ENCODE measurements at places on chromosomes 2 and 18.

DNA sequence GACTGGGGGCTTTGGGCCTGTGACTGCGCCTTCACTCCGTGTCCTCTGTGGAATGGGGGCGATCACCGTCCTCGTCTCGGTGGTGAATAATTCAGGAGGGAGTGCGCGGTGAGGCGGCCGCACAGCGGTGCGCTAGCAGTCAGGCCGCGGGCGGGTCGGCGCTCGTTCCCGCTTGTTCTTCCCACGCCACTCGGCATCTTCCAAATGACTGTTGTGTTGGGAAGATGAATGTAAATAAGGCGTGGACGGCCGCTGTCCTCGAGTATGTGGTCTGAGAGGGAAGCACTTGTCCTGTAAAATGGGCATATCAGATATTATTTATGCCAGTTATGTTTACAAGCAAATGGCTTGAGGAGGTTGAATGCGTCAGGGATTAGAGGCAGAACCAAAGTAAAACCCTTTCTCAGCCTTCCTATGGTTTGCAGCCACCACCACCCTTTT, 608 bp upstream of the VPS4B start:
- no peak for DNase-seq

DNA sequence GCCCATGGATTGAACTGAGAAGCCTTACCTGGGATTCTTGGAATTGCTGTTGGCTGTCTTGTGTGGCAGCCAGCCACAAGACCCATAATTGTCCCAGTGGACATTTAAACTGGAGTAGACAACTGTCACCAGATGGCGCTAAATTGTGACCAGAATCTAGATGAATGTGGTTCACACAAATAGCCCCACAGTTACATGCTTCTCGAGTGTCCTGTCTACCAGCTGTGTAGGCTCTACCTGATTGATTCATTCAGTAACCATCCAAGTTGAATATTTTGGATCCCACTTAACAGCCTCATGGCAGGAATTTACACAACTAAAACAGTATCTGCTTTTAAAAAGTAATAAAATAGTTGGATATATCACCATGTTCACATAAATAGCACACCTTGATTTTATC, 73.2 kb downstream of the MAP4K4 start:
- no peak for DNase-seq

- no peak for DNase-seq
These were observed 45.9 kb downstream of the PNO1 start for GRCh38 chr2:68203587-68203986.

DNA sequence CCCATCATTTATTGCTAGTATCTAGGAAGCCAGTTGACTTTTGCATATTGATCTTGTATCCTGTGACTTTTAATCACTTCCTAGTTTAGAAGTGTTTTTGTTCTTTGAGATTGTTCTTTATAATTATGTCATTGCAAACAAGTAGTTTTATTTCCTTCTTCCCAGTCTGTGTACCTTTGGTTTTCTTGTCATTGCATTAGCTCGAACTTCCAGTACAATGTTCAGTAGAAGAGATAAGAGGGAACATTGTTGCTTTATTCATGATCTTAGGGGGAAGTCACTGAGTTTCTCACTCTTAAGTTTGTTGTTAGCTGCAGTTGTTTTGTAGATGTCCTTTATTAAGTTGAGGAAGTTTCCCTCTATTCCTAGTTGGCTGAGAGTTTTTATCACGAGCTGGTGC, 61.0 kb downstream of the TRAPPC12 start:
- no peak for DNase-seq

GRCh38 chr2:123853161-123853560, 171.9 kb upstream of the CNTNAP5 start:
- no peak for DNase-seq

GRCh38 chr2:216665717-216666116, 29.6 kb downstream of the IGFBP5 start:
- no peak for DNase-seq

DNA sequence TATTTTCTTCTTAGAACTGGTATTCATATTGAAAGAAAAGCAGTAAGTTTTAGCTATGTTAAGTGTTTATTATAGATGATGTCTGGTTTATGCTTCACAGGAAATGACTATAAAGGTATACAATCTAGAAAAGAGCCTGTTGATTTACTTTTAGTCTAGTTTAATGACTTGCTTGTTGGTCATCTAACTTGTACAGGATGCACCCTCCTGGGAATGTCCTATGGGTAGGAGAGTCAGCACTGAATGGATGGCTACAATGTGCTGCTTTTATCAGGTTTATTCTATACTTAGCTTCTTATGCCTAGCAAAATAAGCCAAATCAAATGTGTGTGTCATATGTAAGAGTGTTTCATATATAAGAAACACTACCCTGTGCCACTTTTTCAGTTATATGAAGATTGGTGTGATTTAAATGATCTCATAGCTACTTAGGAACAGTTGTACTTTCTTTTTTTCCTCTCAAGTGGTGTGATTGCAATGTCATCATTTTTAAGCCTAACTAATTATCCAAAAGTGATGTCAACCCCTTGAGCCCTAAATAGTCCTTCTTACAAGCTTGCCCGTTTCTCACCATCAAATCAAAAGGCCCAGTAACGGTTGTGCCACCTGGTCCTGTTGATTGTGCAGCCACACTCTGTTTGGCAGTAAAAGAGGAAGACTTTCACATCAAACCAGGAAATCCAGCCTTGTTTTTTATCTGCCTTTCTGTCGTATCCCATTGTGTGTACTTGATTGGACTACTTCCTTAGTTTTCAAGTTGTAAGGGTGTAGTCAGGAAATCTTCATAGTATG, 176.0 kb downstream of the DIS3L2 start:
- DNase-seq = no peak

DNA sequence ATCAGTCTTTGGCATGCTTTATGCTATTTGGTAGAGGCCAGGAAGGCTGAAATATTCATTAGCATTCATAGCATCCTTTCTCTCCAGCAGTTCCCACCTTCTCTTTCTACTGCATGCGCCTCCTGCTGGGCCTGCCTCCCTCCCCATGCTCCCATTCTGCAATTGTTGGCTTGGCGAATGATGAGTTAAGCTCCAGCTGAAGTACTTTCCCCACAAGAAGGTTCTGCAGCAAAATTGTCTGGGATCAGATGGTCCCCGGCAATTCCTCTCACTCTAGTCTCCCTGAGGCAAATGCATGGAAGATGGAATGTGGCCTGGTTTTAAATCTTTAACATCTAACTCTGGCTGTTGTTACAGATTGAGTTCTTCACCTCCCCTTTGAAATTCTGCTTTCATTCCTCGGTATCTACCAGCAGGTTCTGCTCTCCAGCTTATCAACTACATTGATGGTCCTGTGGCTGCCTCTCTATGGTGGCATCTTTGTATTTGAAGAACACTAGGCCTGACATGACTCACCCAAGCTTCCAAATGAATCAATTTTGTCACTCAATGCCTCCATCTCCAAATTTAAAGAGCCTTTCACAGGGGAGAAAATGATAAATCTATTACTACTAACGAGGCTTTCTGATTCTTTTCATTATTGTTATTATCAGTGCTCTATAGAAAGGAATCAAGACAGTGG, 55.9 kb downstream of the KCTD18 start:
- no peak for DNase-seq

DNA sequence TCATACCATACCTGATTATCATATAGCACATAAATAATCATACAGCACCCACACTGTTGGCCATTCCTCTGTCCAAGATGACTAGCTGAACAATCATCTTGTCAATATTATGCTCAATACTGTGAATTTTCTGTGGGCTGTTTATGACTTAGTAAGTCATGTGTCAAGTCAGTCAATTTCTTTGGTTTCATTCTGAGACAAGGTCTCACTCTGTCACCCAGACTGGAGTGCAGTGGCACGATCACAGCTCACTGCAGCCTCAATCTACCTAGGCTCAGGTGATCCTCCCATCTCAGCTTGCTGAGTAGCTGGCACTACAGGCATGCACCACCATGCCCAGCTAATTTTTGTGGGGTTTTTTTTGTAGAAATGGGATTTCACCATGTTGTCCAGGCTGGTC, 5.7 kb downstream of the MCM6 start:
- DNase-seq = no peak

GRCh38 chr2:98912221-98912851, 23.7 kb downstream of the CRACDL start:
- no peak for DNase-seq
